Aorta (tissue), 5 donors: ENCODE measurements at places on chromosomes 6 and 20. TPM values are rescaled to one million over a fixed set of nuclear protein-coding genes. Genes with fewer than 3 reads are reported as not detected.

DNA sequence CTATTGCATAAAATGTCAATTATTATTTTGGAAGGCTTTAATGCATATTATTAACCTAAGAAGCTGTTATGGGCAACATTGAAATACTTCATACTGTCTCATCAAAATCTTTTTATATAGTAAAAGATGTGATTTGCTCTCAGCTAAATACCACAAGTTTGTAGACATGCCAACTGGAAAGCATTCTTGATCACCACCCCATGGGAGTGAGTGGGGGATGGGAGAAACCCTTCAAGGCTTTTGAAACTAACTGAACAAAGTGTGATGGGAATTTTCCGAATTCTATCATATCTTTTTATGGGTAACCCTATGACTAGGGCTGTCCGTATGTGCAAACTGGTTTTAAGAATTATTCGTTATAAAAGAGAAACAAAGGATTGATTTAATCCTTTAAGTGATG is 377.3 kb upstream of the JAG1 start:
- DNase-seq = no peak

DNA sequence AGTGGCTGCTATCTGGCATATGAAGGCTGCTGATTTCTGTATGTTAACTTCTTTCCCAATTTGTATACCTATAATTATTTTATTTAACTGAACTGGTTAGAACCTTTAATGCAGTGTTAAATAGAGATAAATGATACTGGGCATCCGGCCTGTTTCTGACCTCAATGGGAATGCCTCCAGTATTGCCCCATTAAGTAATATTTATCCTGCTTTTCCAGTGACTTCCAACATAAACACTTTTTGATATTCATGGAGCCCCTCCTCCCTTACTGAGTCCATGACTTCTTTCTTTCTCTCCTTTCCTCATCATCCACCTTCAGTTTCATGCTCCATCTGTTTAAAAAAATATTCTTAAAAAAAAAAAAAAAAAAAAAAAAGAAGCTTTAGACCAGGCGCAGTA is 8.8 kb downstream of the TRIM27 start:
- DNase-seq = no peak

GRCh38 chr6:164011321-164011720 is 596.8 kb downstream of the QKI start:
- DNase-seq = no peak

GRCh38 chr20:58553841-58554240 is 38.6 kb upstream of the APCDD1L start:
- peak; percentile 64 for DNase-seq

DNA sequence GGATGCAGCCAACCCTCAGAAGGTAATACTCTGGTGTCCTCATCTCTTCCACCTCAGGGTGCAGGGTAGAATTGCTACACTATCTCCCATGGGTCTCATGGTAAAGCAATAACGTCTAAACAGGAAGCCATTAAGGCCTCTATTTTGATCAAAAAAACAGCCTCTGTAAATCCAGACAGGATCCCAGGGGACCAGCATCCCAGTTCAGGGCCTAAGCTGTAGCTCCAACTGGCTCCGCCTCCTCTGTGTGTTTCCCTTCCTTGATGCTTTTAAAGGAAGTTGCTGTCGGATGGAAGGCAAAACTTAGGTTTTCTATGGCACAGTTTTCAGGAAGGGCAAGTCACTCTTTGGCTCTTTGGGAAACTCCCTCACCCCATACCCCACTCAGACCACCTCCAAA is 222.0 kb downstream of the MAFB start:
- DNase-seq = peak; percentile 51

- DNase-seq = no peak
These were observed 233.2 kb upstream of the SOX4 start for GRCh38 chr6:21360336-21360735.

- DNase-seq = no peak
These were observed 69.8 kb upstream of the LYRM2 start for GRCh38 chr6:89708316-89708715.

Gene HEY2
- 23.9 TPM for total RNA-seq
